Colonic mucosa (tissue), 4 donors: ENCODE measurements at places on chromosomes 7 and 10. TPM values are rescaled to one million over a fixed set of nuclear protein-coding genes. Genes with fewer than 3 reads are reported as not detected.

DNA sequence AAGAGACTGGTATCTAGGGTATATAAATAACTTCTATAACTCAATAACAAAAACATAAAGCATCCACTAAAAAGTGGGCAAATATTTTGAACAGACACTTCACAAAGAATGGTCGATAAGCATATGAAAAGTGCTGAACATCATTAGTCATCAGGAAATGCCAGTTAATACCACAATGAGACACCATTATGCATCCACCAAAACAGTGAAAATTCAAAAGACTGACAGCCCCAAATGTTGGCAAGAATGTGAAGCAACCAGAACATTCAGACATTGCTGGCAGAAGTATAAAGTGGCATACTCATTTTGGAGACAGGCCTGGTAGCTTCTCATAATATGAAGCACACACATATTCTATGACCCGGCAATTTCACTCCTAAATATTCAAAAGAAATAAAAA is 26.5 kb upstream of the GSAP start:
- DNase-seq, result no peak

DNA sequence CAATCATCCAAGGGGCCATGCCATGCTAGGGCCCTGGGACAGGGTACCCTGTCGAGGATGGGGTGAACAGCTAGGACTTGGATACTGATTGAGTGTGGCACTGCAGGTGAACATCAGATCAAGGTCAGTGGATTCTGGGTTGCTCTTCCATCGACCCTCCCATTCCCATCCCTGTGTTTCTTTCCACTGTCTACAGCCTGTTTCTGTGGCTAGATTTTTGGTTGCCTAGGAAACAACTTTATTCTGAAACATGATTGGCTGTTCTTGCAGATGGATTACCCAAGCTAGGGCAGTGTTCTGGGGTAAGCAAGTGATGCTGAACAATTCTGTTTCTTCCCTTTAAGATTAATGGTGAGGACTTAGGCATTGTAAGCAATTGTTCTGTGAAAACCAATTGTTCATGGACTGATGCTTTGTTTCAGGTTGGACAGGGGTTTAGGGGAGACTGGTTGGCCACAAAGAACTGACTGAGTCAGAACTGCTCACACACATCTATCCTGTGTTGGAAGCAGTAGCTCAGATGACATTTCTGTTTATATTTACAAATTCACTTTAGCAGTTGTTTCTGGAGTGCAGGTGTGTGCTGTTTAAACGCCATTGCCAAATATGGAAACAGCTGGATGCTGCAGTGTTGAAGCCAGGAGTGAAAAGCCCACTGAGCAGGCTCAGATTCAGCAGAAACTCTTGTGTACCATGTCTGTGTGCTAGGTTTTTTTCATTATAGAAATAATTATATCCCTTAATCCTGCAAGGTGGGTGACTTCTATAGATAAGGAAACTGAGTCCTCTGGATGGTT is 102.3 kb upstream of the BTBD16 start:
- DNase-seq, result no peak

Gene ASZ1
- not detected for total RNA-seq

- DNase-seq, result no peak
These were observed 520.2 kb downstream of the DNAJB6 start for GRCh38 chr7:157856873-157857577.

DNA sequence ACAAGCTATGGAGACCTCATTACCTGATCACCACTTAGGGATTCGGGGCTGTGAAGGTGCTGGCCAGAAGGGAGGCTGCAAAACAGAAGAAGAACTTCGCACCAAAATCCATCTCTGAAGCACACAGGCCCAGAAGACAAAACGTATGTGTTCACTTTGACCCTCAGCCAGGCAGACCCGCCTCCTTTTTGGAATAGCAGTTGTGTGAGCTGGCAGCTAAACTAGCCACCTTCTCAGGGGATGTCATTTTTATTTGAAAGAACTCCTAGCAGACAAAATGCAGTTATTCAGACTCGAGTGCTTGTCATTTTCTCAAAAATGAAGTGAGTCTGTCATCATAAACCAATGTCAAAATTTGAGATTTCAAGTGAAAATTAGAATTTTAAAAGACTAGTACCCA is 71.7 kb downstream of the TNS3 start:
- DNase-seq, result no peak

GRCh38 chr10:74419491-74419951 is 268.5 kb downstream of the ADK start:
- no peak for DNase-seq

- DNase-seq, result no peak
These were observed 13.5 kb downstream of the BHLHA15 start for GRCh38 chr7:98224701-98225181.

DNA sequence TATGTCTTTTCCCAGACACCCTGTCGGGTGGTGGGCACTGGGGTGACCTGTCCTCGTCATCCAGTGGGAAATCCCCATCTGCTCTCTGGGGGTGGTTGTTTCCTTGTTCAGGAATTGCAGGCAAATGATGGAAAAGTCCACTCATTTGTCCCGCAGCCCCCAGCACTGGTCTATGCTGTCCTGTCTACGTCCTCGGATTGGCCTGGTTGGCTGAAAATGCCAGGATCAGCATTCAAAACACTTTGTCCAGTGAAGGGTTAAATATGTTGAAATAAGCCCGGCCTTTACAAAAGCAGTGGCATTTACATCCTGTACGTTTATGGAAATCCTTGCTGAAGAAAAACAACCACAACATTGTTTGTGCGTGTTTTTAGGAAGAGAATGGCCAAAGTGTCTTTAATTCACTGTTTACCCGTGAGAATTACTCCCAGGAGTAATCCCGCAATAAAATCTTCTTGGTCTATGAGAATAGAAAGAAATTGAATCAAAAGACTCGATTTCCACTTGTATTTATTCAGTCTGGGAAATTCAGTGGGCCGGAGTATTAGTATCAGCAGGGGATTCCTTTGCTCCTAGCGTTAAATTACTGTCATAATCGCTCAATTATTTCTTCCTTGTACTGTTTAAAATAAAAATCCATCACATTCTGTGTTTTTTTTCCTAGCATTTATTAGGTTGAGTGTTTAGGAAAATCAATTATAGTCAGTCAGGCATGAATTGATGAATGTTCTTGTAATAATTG is 116.8 kb upstream of the SH2B2 start:
- DNase-seq, result no peak

Gene TWIST1
- 0.77 TPM for total RNA-seq

Gene NOBOX
- not detected for total RNA-seq

- DNase-seq, result no peak
These were observed 109.3 kb downstream of the RTKN2 start for GRCh38 chr10:62159351-62159750.

GRCh38 chr7:24227603-24228359 is 56.2 kb upstream of the NPY start:
- no peak for DNase-seq

Gene STN1
- total RNA-seq, result 18.3 TPM

Gene FFAR4
- 44.2 TPM for total RNA-seq

GRCh38 chr10:30438021-30438850 is 4.3 kb downstream of the MAP3K8 start:
- DNase-seq, result no peak

Gene SEMA3C
- total RNA-seq, result 103 TPM
